ENCODE measurements at places on chromosomes 11 and 22.

GRCh38 chr22:21030032-21030431 lies 2.3 kb downstream of the SLC7A4 start:
- DNase-seq, result no peak

DNA sequence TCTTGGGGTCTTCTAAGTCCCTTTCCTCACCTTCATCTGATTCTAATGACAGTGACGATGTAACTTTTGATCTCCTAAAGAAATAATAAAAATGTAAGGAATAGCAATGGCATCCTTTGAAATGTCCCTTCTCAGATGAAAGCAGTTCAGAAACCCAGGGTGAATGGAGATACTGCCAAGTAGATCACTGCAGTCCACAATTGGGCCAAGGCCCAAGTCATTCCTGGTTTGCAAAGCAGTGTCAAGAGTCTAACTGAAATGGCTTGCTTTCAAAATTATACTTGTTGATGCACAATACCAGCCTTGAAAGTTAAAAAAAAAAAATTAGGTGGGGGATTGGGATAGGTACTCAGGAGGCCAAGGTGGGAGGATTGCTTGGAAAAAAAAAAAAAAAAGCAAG lies 20.4 kb downstream of the ASCC2 start:
- no peak for DNase-seq

- DNase-seq, result no peak
These were observed 14.9 kb upstream of the MIEF1 start for GRCh38 chr22:39486951-39487825.

DNA sequence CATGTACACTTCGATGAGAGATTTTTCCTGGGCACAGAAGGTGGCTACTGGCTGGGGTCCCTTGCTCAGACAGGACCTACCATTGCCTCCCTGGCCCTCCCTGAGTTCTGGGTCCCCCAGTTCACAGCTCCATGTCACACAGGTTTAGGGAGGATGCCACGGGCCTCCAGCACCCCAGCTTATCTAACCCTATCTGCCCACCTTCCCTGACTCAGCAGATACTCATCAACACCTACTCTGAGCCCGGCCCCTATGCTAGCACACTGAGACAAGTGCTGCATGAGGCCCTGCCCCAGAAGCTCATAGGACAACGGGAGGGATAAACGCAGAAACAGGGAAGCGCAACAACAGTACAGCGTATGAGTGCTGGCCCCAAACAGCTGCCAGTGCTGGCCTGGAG lies 9.6 kb downstream of the NAGA start:
- no peak for DNase-seq

GRCh38 chr22:23632178-23632577 lies at the start of gene DRICH1:
DRICH1 (minus strand) TSS chr22:23632321; CDS start chr22:23632023, 298 bp downstream.
- no peak for DNase-seq

- peak; percentile 42 for DNase-seq
These were observed 31.1 kb downstream of the TMEM45B start for GRCh38 chr11:129846508-129847335.

- DNase-seq, result no peak
These were observed 87.6 kb downstream of the LARGE2 start for GRCh38 chr11:46010100-46010499.

- DNase-seq, result no peak
These were observed 540.0 kb downstream of the SOX6 start for GRCh38 chr11:15816260-15816871.

GRCh38 chr11:66311470-66311964 lies 5.3 kb downstream of the CD248 start:
- no peak for DNase-seq

- no peak for DNase-seq
These were observed 27.3 kb downstream of the BDNF start for GRCh38 chr11:27672836-27673464.

GRCh38 chr11:47891886-47892285 lies 43.7 kb upstream of the NUP160 start:
- DNase-seq, result no peak

GRCh38 chr11:20966489-20966888 lies 297.1 kb downstream of the NELL1 start:
- DNase-seq, result no peak

DNA sequence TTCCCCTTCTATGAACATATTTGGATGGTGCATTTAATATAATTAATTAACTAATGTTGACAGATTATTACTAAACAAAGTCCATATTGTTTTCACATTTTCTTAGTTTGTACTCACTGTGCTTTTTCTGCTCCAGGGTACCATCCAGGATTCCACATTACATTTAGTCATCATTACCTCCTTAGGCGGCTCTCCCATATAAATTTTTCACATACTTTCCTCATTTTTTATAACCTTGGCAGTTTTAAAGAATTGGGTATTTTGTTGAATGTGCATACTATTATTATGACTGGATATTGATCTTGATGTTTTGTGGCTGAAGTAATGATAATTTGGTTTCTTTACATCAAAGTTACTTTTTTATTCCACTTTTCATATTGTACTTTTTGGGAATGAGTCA lies 755.6 kb upstream of the ANO3 start:
- DNase-seq, result no peak

GRCh38 chr11:9193316-9193715 lies 71.8 kb downstream of the DENND5A start:
- no peak for DNase-seq

- DNase-seq, result no peak
These were observed 73.5 kb downstream of the KCNQ1 start for GRCh38 chr11:2518111-2518982.

- DNase-seq, result no peak
These were observed 8.1 kb downstream of the ALDH3B2 start for GRCh38 chr11:67666303-67666645.

- DNase-seq, result no peak
These were observed 71.7 kb upstream of the EED start for GRCh38 chr11:86172894-86173293.

GRCh38 chr22:48496226-48496845 lies 1331.3 kb downstream of the BRD1 start:
- DNase-seq, result no peak

DNA sequence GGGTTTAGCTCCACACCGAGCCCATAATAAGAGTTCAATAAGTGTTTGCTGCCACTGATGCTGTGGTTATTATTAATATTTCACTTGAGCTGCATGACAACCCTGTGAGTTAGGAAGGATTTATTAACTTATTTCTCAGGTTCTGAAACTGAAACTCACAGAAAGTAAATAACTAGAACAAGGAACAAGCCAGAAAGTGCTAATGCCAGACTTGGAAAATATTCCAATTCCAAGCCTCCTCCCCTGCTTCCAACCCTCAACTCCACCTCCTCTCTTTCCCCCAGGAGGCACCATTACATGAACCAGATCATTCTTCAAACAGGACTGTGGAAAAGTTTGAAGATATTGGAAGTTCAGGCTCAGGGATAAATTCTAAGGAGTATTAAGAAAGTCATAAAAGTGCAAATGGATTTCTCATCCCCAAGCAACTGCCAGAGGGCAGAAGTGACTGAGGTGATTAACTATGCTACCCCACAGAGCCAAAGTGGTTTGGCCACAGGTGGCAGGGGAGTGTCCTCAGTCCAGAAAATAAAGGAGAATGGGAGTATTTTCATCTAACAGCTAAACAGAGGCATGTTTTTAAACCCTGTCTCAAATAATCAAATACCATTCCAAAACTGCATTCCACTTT lies 3.2 kb upstream of the FJX1 start:
- DNase-seq, result no peak

DNA sequence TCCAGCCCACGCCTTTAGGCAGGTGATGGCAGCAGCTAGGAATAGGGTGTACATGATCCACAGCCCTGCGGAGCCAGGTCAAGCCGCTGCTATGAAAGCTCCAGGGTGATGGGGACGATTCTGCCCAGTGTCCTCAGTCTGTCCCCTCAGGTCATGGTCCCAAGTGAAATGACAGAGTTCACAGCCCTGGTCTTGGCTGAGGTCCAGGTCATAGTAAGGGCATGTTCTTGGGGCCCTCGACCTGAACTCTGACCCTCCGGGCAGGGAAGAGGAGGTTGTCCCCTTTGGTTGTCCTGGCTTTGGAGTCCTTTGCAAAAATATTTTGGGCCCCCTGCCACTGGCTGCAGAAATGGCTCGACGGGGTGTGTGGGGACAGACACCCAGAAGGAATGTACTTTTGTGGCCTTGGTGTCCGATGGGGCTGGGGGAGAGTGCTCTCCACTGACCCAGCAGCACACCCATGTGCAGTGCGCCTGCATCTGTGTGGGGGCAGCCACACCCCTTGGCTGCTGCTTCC lies 7.3 kb downstream of the C22orf31 start:
- no peak for DNase-seq

DNA sequence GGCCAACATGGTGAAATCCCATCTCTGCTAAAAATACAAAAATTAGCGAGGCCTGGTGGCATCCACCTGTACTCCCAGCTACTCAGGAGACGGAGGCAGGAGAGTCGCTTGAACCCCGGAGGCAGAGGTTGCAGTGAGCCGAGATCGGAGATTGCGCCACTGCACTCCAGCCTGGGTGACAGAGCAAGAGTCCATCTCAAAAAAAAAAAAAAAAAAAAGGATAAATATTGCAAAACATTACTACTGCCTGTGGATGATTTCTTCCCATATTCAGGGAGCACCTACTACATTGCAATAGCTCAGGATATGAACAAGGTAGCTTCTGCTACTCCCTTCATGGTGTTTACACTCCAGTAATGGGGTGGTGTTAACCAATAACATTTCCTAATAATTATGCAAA lies 980.6 kb downstream of the NTM start:
- DNase-seq, result no peak

- DNase-seq, result no peak
These were observed 60.2 kb downstream of the BRD1 start for GRCh38 chr22:49767355-49768062.

DNA sequence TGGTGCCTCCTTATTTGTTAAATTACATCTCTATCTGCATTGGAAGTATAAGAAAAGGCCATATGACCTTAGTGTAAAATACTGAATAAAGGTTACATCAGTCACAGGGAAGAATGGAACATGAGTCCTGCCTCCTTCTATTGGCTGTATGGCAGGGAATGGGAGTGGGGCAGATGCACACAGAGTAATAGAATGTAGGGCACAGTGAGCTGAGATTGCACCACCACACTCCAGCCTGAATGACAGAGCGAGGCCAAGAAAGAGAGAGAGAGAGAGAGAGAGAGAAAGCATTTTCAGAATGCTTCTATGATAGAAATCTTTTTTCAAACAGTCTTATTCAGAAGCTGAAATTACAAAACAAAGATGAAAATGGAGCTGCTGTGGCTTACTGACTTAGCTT lies 58.8 kb downstream of the SLN start:
- no peak for DNase-seq

GRCh38 chr11:6489306-6489705 lies 7.8 kb upstream of the DNHD1 start:
- DNase-seq, result no peak

- DNase-seq, result no peak
These were observed 136.2 kb downstream of the ELP4 start for GRCh38 chr11:31645747-31646146.

DNA sequence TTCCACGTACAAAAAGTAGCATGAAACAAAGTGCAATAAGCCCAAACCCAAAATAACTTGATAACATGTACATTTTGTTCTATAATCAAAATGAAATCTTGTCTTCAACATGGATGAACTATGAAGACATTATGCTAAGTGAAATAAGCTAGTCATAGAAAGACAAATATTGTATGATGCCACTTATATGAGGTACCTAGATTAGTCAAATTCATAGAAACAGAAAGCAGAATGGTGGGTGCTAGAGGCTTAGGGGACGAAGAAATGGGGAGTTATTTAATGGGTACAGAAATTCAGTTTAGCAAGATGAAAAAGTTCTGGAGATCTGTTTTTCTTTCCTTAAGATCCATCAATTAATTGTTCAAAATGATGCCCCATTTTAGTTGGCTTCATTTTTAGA lies 7.5 kb downstream of the PGM2L1 start:
- no peak for DNase-seq

DNA sequence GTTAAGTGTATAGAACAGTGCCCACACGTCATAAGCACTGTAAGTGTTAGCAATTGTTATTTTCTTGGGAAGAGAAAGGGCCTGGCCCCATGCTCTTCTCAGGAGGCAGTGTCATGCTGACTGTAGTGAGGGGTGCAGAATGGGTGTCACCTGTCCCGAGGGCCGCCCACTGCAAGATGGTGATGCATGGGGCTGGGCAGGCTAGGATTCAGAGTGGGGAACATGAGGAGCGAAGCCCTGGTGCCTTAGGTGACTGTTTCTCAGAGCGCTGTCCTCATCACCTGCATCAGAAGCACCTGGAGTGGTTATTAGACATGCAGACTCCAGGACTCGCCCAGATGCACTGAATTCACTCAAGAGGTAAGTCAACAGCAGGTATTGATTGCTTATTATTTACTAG lies 101.0 kb upstream of the PARVA start:
- DNase-seq, result no peak

- DNase-seq, result no peak
These were observed 755.2 kb upstream of the TENM4 start for GRCh38 chr11:80196041-80196440.

DNA sequence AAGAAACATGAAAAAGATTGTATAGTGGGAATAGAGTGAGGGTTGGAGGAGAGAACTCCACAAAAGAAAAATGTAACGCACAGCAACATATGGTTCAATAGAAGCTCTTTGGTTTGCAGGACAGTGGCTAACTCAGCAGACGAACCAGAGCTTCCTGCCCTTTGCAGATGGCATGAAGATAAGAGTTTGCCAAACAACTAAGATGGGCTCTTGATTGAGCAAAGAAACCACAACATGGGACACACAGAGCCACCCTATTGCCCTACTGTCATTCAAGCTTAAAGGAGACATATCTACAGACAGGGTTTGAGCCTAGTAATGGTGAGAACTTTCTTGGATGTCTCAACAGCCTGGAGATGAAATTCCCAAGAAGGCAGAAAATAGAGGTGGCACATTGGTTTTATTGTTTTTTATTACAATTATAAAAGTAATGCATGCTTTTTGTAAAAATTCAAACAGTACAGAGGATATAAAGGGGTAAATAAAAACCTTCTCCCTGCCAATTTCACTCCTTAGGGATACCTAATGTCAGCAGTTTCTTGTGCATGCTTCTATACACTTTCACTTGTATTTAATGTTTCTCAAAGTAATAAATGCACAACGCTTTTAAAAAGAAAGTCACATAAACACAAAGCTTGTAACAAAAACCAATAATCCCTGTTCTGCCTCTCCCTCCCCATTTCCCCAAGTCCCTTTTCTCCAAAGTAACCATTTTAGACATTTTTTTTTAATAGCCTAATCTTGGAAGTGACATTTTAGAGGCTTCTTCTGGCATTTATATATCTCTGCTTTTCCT lies 63.7 kb downstream of the COPB1 start:
- no peak for DNase-seq

GRCh38 chr11:117851852-117852251 lies 24.6 kb downstream of the FXYD6 start:
- DNase-seq, result no peak

DNA sequence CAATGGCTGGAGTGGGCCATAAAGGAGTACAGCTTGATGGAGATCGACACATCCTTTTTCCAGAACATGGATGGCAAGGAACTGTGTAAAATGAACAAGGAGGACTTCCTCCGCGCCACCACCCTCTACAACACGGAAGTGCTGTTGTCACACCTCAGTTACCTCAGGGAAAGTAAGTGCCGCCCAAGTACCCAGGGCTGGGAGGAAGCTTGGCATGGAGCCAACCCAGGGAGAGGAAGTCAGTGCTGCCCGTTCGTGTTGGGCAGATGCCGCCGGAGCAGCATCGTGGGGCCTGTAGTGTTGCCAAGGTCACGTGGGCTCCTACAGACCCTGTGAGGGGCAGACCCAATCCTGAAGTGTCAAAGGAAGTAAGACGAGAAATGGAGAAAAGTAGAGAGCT lies 78.9 kb downstream of the FLI1 start:
- DNase-seq, result peak; percentile 19

- DNase-seq, result no peak
These were observed at the start of gene HOATZ for GRCh38 chr11:111514216-111515031. HOATZ (plus strand) TSS chr11:111514778; CDS start chr11:111514785, 7 bp downstream.
